ENCODE measurements at places on chromosomes 2 and 18.
A peak's percentile ranks its signal among the peaks of the same experiment; 100 is the strongest.

DNA sequence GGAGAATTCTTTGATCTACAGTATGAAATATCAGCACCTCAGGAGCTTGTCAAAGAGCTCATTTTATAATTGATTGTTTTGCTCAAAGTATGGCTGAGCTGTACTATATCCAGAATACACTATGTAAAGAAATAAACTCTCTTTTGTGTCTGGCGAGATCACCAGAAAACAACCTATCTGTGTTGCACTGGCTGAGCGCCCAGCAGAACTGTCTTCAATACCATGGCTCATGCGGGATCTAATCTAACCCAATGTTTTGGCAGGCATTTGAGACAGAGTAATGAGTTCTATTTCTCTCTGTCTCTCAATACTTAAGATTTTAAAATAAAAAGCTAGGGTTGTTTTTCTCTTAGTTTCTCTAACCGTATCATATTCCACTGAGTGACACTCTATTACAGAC is 192.4 kb downstream of the L3MBTL4 start:
- no peak overlapping the region for H3K27ac ChIP-seq
- DNase-seq: no peak
- H3K27me3 ChIP-seq: no peaks in the 10 kb centered on the region
- H3K36me3 ChIP-seq: no peaks in the 10 kb centered on the region
- no peak overlapping the region for H3K4me3 ChIP-seq

GRCh38 chr2:30421604-30422443 is 25.2 kb upstream of the LCLAT1 start:
- DNase-seq: no peak
- no peaks in the 10 kb centered on the region for H3K36me3 ChIP-seq
- no peak overlapping the region for H3K27ac ChIP-seq

GRCh38 chr2:176137252-176137580 is 7.7 kb downstream of the HOXD8 start:
- H3K4me3 ChIP-seq: peak overlapping the region; percentile 52
- DNase-seq: no peak
- peaks cover 20% of the 10 kb centered on the region for H3K4me1 ChIP-seq
- H3K27ac ChIP-seq: no peak overlapping the region
- peaks cover 98% of the 10 kb centered on the region for H3K27me3 ChIP-seq

DNA sequence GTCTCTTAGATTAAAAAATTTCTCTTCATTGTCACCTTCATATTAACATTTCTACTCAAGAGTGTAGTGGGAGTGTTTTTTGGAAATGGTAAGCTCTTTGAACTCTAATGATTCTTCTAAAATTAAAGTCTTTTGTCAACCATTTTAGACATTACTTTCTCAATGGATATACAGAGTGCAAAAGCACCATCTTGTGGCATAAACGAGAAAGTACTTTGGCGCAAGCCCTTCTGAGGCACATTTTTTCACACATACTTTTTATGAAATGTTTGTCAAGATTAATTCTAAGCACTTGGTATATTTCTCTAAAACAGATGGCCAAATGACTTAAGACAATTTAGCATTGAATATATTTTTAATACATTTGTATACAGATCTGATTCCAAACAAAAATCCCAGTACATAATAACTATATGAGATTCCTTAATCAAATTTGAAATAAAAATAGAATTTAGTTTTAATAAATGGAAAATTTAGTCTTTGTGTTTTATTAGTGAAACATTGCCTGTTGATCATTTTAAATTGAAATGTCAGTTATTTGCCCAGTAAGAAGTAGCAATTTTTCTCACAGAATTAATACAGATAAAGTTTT is 63.3 kb upstream of the GALNT5 start:
- no peaks in the 10 kb centered on the region for H3K36me3 ChIP-seq
- H3K27me3 ChIP-seq: no peaks in the 10 kb centered on the region
- no peak for DNase-seq
- no peak overlapping the region for H3K4me3 ChIP-seq
- H3K27ac ChIP-seq: no peak overlapping the region
